Activated T-cell treated with anti-CD3 and anti-CD28 coated beads for 24 hours (primary cell): ENCODE measurements at places on chromosomes 1 and 21.
A peak's percentile ranks its signal among the peaks of the same experiment; 100 is the strongest.

DNA sequence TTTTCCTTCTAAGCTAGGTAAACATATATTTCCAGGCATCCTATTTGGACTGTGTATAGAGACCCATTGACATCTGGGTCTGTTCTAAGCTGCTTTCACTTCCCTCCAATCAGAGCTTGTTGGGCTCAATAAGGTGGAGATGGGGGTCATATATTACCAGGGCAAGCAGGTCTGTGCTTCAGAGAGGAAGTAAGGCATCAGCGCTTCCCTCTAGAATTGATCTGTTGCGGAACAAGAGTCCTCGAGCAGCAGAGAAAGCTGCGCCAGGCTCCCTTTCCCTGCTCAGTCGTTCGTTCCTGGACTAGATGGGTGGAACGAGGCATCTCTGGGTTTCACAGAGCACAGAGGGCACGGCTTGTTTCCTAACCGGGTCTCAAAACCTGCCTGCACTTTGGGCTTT lies 63.5 kb downstream of the DISC1 start:
- no peak for DNase-seq

DNA sequence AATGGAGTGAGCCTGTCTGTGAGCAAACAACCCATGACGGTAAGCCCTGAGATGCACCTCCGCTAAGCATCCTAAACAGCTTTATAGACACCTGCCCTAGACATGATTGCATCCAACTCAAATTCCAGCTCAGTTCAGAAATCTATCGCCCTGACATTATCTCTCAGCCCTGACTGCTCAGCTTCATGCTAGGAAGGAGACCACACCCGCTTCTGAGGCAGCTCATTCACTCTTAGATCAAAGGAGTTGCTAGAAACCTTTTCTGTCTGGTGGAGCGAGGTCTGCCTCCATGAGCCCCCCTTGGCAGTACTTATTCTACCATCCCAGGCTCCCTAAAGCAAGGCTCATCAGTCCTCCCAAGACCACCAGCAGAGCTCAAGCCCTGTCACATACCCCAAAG lies 17.0 kb downstream of the IL10RB start:
- no peak for DNase-seq

- DNase-seq = no peak
Observed at GRCh38 chr1:204075139-204075521, 2.2 kb downstream of the SOX13 start.

GRCh38 chr1:183235503-183235902 lies 49.4 kb downstream of the LAMC2 start:
- no peak for DNase-seq

- DNase-seq = no peak
Observed at GRCh38 chr1:240405751-240406150, 206.2 kb downstream of the GREM2 start.

DNA sequence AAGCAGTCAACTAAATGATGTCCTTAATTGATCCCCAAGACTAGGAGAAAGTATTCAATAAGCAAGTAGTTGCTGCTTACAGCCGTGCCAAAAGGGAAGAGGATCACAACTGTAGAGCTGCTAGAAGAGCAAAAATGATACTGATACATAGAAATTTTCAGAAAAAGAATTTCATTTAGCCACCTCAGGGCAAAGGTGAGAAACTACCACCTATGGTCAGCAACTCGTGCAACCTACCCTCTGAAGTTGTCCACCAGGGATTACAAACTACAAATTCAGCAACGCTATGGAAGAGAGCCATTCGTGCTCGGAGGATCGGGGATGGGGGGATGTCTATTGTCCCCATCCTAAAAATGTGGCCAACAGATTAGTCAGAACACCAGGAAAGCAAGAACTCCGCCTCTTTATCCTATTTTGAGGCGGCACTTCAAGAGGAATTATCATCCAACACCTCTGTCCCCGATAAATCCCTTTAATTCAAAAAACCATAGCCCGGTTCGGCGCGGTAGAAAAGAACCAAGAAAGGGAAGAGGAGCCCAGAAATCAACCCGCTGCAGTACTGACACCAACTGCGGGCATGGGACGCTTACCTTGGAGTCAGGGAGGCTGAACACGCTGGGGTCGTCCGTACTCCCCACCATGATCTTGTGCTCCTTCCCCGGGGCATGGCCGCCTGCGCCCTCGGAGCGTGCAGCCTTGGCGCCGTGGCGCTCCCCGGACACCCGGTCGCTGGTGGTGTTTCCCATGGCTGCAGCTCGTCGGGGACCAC lies 687 bp downstream of the PRKAB2 start:
- DNase-seq = no peak

- no peak for DNase-seq
Observed at GRCh38 chr1:165884690-165885304, 57.4 kb downstream of the UCK2 start.

GRCh38 chr1:23050201-23050600 lies 30.9 kb downstream of the KDM1A start:
- no peak for DNase-seq

DNA sequence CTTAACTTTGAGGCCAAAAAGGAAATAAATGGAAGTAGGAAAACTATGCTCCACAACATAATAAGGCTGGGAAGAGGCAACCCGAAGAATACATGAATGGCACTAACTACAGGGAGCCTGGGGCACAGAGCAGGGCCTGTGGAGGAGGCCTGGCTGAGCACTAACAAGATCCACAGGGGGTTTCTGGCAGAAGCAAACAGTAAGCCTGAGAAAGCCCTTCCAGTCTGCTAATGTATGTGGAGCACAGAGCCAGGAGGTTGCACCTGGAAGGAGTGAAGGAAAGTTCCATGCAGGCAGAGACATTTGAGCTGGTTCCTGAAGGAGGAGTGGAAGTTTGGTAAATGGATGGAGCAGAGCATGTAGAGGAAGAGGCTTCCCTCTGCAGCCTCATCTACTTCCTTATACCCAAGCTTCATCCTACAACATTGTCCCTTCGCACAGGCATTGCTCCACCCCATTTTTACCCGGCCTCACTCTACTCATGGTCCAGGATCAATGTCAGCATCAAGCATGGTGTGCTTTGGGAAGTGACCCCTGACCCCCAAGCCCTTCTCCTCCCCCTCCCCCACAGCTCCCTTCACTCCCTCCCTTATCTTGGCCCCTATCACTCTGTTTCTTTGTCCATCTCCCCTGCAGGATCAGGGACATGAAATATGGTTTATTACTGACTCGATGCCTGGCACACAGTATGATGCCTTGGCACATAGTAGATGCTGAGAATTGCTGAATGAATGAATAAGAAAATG lies 23.3 kb downstream of the SHISA4 start:
- no peak for DNase-seq

DNA sequence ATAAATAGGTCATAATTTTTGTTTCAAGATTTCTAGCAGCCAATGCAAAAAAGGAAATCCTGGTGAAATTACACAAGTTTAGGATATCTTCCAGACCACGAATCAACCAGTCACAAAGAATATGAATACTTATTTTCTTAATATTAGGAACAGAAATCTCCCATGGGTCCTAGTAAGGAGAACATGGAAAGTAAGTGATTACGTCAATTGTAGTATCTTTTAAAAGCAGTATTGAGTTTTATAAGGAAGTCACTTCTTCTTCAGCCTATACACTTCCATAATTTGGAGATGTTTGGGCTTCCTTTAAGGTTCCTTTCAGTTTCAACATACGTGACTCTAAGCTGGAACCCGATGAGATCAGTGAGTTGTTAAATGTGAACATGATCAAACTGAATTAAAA lies 534.5 kb downstream of the USP25 start:
- no peak for DNase-seq

- DNase-seq = no peak
Observed at GRCh38 chr1:207077012-207077411, 11.6 kb upstream of the C4BPB start.

DNA sequence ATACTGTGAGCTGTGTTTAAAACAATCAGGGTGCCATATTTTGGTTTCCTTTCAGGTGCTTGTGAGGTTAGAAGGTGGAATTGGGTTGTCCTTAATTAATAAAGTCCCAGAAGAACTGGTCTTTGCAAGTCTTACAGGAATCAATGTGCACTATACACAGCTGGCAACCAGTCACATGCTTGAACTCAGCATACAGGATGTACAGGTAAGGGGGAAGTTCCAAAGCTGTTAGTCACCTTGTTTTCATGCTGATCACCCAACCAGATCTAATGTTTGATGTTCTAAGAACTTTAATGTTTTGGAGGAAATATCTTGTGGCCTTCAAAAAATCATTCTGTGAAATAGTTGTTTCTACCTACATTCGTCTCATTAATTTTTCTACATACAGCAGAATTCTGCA lies 156.3 kb downstream of the VPS13D start:
- peak; percentile 5 for DNase-seq

DNA sequence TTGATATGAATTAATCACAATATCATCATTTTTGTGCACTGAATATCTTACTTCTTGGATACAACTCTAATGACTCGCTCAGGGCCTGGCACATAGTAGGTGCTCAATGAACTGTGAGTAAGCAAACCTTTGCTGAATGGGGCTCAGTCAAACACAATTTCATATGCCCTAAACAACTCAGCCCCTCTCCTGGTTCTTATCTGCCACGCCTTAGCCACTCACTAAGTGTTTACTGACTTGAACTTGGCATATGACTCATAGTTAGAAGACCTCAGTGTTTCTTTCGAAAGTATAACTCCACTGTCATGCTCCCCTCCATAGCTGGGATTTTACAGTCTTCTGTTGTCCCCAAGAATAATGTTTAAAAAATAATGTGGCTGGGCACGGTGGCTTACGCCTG lies 4.8 kb upstream of the IFNLR1 start:
- DNase-seq = peak; percentile 49

GRCh38 chr1:88976235-88976634 lies 16.2 kb downstream of the KYAT3 start:
- no peak for DNase-seq

DNA sequence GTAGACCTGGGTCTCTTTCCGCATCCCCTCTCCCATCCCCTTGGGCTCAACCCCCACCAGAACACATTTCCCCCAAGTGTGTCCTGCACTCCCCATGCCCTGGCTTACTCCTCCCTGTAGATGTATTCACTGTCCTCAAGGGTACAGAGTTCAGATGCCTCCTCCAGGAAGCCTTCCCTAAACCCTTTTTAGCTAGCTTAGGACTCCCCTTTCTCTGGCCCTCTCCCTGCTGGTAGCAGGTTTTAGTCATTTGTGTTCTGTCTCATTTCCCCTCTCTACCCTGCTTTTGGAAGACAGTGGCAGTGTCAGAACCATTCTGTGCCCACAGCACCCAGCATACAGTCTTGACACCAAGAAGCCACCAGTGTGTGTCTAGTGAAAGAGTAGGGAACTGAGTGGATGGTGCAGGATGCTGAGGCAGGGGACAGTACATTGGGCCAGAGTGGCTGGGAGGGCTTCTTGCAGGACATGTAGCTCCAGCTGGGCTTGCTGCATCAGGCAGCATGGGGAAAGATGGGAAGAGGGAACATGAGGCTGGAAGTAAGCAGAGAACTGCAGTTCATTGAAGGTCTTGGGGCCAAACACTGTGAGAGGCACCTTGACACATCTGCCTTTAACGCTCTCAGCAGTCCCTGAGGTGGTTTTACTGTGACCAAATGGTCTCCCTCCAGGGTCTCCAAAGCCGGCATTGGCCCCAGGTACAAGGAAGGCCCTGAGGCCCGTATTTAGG lies 2.5 kb downstream of the FOXO6 start:
- no peak for DNase-seq

DNA sequence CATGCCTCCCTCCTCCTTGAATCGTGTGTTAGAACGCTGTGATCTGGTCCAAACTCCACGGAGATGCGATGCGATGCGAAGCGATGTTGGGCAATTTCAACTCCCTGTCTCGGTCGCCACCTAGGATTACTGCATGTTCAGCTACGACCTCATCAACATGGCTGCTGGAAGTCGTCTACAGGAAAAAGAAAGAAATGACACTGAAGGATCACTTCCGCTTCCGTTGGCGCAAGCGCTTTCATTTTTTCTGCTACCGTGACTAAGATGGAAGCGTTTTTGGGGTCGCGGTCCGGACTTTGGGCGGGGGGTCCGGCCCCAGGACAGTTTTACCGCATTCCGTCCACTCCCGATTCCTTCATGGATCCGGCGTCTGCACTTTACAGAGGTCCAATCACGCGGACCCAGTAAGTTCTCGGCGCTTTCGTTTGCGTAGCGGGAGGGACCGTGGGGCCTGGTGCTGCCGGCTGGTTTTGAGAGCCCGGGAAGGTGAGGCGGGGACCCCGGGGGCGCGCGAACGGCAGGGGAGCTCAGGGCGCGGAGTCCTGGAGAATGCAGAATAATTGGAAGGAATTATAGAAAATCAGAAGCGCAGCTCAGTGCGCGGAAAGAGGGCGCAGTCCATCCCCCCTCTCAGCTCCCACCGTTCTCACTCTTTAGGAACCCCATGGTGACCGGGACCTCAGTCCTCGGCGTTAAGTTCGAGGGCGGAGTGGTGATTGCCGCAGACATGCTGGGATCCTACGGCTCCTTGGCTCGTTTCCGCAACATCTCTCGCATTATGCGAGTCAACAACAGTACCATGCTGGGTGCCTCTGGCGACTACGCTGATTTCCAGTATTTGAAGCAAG lies at the start of gene PSMB4:
Gene PSMB4 (plus strand): TSS at position 250 of the 848 bp plus-strand sequence. CDS start 15 bp downstream, at position 265.
- peak; percentile 76 for DNase-seq

GRCh38 chr1:25447547-25447946 lies 16.9 kb downstream of the MACO1 start:
- DNase-seq = no peak

GRCh38 chr1:60510162-60510561 lies 436.6 kb upstream of the C1orf87 start:
- no peak for DNase-seq
